ENCODE measurements at places on chromosomes 7 and 10.

DNA sequence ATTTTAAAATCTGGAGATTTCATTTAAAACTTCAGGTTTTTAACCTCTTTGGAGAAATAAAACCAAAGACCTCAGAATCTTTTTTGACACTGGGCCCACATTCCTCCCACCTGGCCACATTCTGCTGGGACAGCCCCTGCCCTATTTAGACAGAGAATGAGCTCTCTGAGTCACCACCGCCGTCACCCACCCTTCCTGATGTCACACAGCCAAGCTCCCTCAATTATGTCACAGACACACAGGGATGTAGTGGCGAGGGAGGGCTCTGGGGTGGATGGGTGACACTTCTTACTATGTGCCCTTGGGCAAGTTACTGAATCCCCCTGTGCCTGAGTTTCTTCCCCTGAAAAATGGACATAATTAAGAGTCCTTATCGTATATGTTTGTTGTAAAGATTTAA is 162.6 kb downstream of the RAB11FIP2 start:
- DNase-seq: no peak

DNA sequence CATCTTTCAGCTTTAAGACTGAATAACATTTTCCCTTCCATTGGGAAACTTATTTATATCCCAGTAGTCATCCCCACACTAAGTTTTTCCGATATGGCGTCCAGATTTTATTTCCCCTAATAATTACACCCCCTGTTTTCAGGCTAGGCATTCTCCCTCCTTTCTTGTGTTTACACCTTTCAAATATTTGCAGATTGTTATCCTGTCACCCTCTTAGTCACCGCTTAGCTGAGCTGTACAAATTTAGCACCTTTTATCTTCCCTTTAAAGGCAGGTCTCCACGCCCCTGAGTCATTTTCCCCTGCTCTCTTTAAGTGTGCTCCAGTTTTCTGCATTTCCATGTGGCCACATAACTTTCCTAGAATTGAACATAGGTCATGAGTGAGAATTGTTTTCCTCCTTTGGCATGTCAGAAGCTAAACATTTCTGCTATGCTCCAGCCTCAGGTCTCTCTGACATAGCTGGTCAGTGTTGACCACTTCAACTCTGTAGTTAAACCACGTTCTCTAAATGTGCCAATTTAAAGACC is 47.4 kb downstream of the LRRC4 start:
- DNase-seq: no peak

DNA sequence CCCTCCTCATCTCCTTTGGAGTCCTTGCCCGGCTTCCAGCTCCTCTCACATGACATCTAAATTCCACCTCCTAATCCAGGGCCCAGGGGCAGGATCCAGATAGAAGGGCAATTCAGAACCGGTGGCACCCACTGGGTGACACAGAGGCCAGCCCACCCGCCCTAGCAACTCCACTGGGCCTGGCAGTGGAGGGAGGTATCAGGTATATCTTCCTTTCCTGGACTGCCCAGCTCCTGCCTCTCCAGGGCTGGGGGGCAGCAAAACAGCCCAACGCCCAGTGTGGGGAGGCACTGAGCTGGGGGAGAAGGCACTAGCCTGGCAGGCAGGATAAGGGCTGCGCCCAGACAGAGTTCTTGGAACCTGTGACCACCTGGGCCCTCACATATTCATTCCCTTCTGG is 10.4 kb upstream of the TRIM8 start:
- no peak for DNase-seq

- DNase-seq: no peak
Measured at GRCh38 chr10:132758865-132759264, 27.1 kb downstream of the NKX6-2 start.

DNA sequence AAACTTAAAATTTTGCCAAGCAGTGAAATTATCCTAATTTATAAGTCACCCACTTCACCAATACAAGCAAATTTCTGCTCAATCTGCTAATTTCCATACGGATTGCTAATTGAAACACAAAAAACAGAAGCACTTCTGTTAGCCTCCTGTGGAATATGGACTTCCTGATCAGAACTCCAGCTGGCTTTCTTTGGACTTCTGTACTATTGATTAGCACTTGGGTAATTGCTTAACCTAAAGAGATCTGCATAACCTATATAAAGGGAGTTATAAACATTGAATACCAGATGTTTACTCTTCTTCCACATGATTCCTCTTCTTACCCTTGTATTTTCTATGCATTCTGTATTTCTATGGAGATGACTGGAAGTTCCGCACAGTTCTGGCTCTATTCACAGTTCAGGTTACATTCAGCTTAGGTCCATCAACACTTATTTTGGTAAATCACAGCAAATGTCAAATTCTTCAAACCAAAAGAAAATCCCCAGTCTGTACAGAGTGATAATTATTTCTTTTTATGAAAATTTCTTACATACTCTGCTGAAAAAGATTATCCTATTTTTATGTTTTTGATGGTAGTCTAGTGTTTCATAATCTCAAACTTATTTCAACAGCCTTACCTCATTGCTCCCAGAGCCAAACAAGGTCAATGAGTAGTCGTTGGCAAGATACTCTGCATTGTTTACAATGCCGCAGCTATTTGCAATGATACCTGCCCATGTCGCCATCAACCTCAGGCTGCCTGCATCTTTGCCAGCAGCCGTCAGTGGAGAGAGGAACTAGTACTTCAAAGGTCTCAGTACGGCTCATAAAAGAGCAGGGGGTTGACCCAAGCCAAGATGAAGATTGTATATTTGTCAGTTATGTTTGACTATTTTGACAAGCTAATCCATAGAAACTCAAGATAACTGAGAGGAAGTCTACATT is 225.6 kb downstream of the AHR start:
- DNase-seq: peak; percentile 83

- DNase-seq: no peak
Measured at GRCh38 chr10:46091080-46091827, 45.2 kb upstream of the MSMB start.

DNA sequence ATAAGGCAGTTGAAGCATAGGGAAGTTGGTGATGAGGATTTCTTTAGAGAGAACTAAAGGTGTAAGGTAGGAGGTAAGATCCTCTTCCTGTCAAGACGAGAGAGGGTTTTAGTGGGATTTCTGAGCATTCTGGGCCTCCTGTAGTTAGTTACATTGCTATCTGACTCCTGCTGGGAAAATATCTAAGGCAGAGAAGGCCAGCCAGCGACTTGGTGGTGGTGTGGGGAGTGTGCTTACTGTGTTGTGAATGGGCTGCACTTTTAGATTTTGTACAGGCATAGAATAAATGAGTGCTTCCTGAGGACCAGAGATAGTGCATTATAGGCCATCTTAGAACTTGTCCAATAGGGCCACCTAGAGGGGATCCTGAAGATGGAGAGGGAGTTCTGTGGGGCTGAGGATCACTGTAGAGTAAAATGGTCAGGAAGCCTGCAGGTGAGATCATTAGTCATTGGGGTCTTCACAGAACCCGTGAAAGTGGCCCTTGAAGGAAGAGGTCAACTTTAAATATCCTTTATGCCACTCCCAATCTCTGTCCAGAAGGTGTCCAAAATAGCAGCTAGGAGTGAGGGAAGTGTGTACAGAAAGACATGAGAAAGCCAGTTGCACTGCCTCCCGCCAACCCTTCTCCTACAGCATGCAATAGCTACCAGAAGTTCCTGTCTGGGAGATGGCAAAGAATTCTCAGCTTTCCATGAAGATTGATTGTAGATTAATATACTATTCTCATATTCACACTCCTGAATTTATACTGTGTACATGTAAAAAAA is 266.6 kb downstream of the POLR1F start:
- peak; percentile 28 for DNase-seq

GRCh38 chr7:112306903-112307302 is 100.4 kb downstream of the ZNF277 start:
- DNase-seq: no peak

DNA sequence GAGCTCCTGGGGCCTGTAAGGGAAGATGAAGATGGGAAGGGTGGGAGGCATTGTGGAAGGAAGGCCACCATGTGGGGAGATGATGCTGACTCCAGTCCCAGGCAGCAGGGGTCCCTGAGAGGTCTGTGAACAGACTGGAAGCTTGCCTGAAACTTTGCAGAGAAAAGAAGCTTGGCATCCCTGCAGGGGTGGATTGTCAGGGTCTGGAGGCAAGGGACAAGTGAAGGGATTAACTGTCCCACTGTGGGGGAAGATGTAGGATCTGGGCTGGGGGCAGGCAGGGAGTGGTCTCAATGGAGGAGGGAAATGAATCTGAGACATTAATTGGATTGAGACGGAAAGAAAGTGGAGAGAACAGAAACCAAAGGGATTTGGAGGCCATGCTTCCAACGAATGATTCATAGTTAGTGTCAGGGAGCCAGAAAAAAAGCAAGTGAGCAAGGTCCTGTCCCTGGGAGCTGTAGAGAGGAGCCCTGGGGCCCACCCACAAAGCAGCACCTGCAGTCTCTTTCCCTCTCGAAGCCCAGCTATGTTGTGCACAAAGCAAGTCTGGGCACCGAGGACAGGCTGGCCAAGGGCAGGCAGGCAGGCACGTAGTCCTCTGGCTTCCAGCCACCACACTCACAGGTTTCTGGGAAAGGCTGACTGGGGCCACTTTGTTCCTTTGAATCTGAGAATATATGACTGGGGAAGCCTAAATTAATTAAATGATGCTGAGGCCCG is 4.7 kb upstream of the SLC18A3 start:
- DNase-seq: no peak

GRCh38 chr10:114060456-114060855 is 16.8 kb downstream of the ADRB1 start:
- no peak for DNase-seq

- no peak for DNase-seq
Measured at GRCh38 chr7:152516216-152516615, 80.4 kb upstream of the KMT2C start.

DNA sequence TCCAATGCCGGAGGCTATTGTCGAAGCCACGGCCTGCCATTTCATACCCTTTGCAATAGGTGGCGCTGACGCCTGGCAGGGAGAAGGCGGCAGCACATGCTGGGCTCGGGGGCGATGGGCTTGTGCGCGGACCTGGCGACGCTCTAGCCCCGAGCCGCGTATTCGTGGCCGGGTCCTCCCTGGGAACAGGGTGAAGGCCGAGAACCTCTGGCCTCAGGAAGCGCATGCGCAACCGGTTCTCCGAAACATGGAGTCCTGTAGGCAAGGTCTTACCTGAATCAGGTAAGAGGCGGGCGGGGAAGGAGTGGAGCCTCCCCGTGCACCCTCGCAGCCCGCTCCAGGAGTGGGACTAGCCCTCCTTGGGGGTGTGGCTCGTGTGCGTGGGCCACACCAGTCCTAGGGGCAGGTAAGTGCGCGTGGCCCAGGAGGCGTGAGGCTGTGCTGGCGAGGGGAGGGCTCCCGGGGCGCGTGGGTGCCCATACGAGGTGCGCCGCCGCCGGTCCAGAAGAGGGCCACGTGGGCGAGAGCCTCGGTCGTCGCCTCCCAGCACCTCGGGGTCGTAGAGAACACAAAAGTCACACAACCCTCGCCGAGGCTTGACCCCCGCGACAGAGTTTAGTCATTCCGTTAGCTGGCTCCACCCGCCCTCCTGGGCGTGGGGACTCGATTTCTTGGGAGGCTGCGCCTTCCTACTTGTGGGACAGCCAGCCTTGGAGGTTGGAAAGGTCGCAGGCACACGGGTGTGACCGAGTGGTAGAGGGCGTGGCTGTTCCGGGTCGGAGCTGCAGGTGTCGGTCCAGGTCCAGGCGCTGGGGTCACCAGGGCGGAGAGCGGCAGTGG is 5.6 kb upstream of the MEST start:
- peak; percentile 94 for DNase-seq

- DNase-seq: no peak
Measured at GRCh38 chr7:105743351-105744090, 132.9 kb downstream of the ATXN7L1 start.

DNA sequence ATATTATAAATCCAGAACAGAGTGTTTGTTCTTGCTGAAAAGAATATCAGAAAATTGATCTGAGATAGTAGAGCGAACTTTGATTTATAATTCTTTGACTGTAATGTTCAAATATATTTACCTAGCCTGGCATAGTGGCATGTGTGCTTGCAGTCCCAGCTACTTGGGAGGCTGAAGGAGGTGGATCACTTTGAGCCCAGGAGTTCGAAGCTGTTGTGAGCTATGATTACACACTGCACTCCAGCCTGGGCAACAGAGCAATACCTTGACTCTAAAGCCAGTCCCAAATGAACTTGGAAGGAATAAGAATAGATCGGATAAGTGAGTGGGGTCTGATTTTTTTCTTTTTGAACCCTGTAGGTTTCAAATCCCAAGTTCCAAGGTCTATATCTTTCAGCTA is 23.5 kb downstream of the GNG11 start:
- DNase-seq: no peak

GRCh38 chr10:27531336-27531847 is 27.3 kb downstream of the RAB18 start:
- no peak for DNase-seq

GRCh38 chr7:117269417-117269816 is 53.4 kb downstream of the WNT2 start:
- DNase-seq: no peak

Data from SHP77 treated with DMSO at 0.1 percent for 48 hours (cell line).